GDM1 (cell line): ENCODE measurements at places on chromosomes 6 and 20.

- DNase-seq, result no peak
Measured at GRCh38 chr6:169292338-169293124, 38.9 kb upstream of the THBS2 start.

- DNase-seq, result no peak
Measured at GRCh38 chr6:163001330-163001729, 273.6 kb downstream of the PACRG start.

DNA sequence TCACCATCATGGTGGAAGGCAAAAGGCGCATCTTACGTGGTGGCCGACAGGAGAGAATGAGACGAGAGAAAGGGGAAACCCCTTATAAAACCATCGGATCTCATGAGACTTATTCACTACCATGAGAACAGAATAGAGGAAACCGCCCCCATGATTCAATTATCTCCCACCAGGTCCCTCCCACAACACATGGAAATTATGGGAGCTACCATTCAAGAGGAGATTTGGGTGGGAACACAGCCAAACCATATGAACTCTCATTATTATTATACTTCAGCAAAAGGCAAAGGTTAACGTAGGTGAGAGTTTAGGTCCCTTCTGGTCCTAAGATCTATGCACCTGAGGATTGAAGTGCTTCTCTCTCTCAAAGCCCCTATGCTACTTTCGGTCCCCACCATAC is 2.4 kb upstream of the PFDN4 start:
- DNase-seq, result no peak

DNA sequence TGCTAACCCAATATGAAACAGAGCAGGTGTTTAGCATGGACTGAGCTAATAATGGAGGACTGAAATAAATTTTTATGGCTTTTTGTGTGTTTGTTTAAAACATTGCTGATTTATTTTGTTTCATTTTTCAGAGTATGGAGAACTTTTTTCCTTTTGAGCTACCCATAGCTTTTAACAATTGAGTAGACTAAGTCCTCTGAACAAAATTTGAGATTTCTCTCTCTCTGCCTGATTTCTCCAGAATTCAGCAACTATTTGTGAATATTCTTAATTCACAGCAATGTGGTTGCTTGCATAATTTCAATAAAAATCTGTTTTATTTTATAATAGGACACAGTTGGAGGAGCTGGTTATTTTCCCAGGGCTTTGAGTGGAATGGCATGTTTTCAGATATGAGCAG is 103.7 kb downstream of the TPBG start:
- DNase-seq, result no peak

GRCh38 chr6:98644063-98644462 is 190.3 kb upstream of the POU3F2 start:
- DNase-seq, result no peak

DNA sequence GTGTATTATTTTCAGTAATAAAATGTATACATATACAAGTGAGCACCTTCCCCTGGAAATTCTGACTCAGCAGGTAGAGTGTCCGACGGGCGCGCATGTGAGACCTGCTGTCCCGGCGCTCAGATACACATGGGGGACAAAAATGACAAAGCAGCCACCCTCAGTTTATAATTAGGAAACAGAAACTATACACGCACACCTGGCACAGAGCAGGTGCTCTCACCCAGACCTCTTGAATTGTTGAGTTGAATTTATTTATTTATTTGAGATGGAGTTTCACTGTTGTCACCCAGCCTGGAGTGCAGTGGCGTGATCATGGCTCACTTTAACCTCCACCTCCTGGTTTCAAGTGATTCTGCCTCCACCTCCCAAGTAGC is 180.4 kb downstream of the ZDHHC14 start:
- DNase-seq, result no peak

GRCh38 chr6:32210191-32210601 is 13.7 kb downstream of the NOTCH4 start:
- DNase-seq, result no peak

GRCh38 chr6:43848671-43849391 is 78.8 kb downstream of the VEGFA start:
- no peak for DNase-seq

DNA sequence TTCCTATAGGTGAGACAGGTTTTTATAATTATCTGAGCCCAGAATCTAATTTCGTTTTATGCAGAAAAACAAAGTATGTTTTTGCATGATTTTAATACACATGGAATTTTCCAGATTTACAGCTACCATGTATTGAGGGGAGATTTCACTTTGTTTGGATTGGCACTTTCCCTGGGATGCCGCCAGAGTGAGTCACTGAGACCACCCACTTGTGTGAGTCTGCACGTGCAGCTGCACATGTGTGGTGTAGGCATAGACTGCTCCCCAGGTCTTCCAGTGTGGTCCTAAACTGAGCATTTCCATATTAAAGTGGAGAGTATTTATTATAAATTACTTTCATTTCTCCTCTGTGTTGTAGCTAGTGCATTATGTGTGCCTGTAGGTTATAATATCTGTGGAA is 186.8 kb downstream of the UBE3D start:
- no peak for DNase-seq

DNA sequence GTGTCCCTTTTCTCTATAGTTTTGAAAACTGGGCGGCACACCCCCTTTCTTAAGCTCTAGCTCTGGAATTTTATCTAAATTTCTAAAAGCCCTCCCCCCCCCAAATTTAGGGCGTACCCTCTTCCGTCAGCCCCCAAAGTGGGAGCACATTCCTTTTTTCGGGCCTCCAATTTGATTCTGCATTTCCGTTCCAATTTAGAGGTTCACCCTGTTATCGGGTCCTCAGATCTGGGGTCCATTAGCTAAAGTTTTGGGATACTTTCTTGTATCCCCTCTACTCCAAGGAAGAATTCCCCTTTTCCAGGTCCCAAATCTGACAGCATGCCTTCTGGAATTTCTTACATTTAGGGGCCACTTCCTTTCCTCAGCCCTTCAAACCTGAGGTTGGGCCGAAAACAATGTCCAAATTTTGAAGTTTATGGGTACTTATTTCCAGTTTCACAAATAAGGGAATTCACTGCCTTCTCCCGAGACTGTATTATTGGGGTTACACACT is 796 bp downstream of the PHF20 start:
- DNase-seq, result no peak

DNA sequence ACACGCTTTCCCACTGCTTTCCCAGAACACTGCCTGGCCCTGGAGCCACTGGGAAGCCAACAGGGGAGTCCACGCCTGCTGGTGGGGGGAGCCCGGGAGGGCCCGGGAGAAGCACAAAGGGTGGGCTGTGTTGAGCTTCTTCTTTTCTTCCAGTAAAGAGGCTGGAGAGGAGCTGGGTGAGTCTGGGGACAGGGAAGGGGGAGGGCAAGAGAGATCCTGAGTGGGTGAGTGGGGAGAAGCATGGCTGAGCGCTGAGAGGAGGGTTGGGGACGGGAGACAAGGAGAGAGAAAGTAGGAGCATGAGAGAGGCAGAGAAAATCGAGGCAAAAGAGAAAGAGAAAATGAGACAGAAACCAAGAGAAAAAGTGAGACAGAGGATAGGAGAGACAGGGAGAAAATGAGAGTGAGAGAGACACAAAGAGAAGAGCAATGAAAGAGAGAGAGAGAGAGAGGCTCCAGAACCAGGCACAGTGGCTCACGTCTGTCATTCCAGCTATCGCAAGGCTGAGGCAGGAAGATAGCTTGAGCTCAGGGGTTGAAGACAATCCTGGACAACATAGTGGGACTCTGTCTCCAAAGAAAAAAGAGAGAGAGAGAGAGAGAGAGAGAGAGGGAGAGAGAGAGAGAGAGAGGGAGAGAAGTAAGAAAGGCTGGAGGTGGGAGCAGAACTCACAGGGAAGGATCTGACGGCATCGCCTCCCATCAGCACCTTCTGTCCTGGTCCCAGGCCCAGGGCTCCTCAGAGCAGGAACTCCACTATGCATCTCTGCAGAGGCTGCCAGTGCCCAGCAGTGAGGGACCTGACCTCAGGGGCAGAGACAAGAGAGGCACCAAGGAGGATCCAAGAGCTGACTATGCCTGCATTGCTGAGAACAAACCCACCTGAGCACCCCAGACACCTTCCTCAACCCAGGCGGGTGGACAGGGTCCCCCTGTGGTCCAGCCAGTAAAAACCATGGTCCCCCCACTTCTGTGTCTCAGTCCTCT is 2.0 kb downstream of the LST1 start:
- no peak for DNase-seq

GRCh38 chr6:79030511-79030910 is 47.5 kb downstream of the PHIP start:
- DNase-seq, result no peak

DNA sequence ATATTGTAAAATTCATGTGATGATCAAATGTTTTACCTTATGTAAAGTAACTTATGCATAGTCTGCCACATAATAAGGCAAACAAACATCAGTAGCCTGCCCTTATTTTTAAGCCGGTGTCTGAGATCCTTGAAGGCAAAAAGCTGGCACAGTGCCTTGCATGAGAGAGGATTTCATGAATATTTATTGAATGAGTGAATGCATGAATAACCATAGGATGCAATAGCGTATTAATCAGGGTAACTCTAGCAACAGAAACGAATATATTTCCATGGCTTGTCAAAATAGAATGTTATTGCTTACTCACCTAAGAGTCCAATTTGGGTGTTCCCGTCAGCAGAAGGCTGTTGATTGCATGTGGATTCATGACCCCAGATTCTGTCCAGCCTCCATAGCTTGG is 34.9 kb downstream of the BTBD3 start:
- no peak for DNase-seq

- DNase-seq, result no peak
Measured at GRCh38 chr20:25465243-25466135, 58.0 kb downstream of the GINS1 start.

GRCh38 chr6:33702345-33702977 is 9.0 kb downstream of the UQCC2 start:
- peak; percentile 23 for DNase-seq

GRCh38 chr20:34574861-34575260 is 16.3 kb downstream of the MAP1LC3A start:
- no peak for DNase-seq

DNA sequence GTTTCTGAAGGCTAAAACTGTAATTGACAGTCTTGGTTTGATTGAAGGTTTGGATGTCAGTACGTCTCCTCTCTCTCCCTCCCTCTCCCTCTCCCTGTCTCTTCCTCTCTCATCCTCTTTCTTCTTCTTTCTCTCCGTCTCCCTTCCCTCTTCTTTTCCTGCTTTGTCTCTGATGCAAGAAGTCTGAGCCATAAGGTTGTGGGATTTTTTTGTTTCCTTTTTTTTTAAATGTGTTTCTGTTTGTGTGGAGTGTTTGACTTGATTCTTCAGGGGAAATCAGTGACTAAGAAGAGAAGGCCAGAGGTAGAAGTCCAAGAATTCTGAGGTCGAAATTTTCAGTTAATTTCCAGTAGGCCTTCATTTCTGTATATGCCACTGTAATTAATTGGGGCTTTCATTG is 111.9 kb downstream of the FOXO3 start:
- DNase-seq, result no peak

GRCh38 chr20:10603971-10604864 is 69.6 kb downstream of the JAG1 start:
- no peak for DNase-seq

GRCh38 chr6:113416170-113416569 is 441.0 kb upstream of the MARCKS start:
- DNase-seq, result no peak

DNA sequence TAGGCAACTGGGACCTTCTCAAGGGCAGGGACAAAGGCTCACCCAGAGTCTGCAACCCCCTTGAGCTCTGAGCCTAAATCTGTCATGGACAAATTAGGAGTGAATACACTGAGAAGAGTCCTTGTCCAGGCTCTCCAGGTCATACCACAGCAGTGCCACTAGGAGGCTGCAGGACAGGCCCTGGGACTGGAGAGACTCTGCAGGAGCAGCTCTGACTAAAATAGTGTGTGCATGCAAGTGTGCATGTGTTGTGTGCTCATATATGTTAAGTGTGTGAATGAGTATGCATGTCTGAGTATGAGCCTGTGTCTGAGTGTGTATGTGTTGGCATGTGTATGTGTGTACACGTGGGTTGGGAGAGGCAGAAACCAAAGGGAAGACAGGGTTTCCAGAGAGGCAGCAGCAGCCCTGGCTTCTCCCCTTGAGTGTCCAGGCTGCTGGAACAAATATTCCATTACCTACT is 27.1 kb downstream of the MRPL14 start:
- peak; percentile 5 for DNase-seq

- DNase-seq, result no peak
Measured at GRCh38 chr6:130666786-130667185, 160.4 kb upstream of the SMLR1 start.

GRCh38 chr20:833121-833449 is 430 bp upstream of the FAM110A start:
- no peak for DNase-seq

DNA sequence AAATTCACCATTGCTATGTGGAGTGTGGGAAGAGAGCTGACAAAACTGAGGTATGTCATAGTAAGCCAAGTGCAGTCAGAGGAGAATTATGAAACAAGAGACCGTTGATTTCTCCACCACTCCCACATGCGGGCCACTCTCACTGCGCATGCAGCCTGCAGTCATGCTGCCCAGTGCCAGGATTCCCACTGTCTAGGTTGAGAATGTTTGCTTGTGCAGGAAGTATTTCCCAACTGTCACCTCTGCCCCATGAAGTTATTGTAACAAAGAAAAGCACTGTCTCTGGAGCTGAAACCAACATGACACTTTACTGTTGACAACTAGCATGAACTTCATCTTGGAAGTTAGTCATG is 18.7 kb upstream of the SFT2D1 start:
- no peak for DNase-seq

GRCh38 chr6:163893609-163894189 is 479.2 kb downstream of the QKI start:
- DNase-seq, result no peak

DNA sequence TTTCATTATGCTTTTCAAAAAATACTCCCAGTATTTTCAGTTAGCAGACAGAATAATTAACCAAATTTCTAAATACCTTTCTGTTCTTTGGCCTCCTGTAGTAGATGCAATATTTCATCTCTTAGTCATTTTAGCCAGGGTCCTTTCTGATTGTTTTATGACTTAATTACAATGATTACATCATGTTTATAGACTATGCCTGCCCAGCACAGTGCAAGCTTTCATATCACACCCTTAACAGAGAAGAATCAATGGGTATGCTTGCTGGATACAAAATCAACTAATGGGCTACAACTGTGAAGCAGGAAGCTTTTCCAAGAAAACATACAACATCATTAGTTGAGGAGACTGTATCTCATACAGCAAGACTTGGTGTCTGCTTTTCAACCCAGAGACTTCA is 119.8 kb upstream of the NRSN1 start:
- DNase-seq, result no peak

GRCh38 chr6:122392564-122393350 is 6.7 kb upstream of the HSF2 start:
- no peak for DNase-seq
